ENCODE measurements at places on chromosomes 1 and 21.

DNA sequence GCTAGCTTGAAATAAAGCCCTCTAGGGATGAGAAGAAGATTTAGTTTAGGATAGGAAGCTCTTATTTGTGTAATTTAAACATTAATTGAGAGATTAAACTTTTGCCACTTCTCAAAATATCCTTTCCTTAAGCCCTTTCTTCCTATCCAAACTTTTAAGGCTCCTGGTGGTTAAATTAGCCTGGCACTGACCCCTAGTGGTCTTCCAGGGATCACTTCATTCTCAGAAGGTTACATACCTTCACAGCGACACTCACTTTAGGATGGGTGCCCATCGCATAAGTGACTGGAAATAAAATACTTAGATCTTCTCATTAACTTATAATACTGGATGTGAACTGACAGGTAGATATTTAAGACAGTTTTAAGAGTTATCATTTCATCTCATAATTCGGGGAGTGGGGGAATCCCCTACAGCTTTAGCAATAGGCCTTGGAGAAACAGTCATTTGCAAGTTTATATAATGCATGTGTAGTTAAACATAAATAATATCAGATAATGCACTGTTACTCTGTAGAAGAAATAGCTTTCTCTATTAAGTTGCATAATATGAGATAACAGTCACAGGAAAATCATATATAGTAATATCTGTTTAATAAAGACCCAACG, 7.4 kb downstream of the LHX9 start:
- peak; percentile 46 for DNase-seq

- no peak for DNase-seq
These were observed 166.8 kb downstream of the ZNF281 start for GRCh38 chr1:200243042-200243437.

- peak; percentile 12 for DNase-seq
These were observed 495 bp downstream of the PI4KB start for GRCh38 chr1:151326619-151327222.

- no peak for DNase-seq
These were observed 6.5 kb downstream of the URB1 start for GRCh38 chr21:32386195-32386870.

DNA sequence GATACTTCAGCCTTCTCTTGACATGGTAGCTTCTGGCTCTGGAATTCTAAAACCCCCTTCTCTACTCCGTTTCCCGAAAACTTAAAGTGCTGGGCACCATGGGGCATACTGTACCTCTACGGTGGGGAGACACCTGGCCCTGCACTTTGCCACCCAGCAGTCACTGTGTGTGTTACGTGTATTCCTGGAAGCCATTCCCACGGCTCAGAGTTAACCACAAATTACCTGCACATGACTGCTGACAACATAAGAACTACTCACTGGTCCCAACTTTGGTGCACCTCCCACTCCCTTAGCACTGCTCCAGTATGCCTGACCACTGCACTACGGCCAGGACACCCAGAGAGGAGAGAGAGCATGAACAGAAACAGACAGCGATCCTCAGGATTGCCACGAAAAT, 29.4 kb upstream of the TMPRSS2 start:
- no peak for DNase-seq

DNA sequence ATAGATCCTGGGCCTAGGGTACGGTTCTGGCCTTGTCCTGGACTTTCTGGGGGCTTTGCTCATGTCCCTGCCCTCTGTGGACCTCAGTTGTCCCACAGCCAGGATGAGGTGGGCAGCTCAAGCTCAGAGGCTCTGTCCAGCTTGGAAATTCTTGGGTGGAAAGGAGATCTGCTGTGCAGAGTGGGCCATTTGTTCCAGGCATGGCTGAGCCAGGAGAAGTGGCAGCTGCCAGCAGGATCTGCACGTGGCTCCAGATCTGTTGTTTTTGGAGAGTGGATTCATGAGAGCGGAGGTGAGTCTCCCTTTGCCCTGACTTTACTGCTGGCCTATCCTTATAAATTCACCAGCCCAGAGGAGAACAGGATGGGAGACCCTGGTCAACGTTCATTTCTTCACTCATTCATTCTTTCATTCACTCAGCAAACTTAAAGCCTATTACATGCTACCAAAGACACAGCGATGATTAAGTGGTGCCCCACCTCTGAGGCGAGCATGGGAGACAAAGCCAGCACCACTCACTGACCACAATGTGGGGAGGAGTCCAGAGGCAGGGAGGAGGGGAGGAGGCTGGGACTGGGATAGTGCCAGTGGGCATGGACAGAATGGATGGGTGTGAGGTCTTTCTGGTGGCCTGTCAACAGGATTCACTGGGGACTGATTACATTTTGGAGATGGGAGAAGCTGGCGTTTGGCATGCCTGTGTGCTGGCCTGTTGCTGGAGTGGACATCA, 205.1 kb downstream of the TRABD2B start:
- DNase-seq, result no peak

GRCh38 chr1:54017979-54018378, at the start of gene LDLRAD1:
TSS of gene LDLRAD1 (minus strand) at chr1:54018186. CDS start at chr1:54018112, 74 bp downstream.
- DNase-seq, result no peak

GRCh38 chr1:47491341-47491753, 53.5 kb downstream of the FOXD2 start:
- no peak for DNase-seq

DNA sequence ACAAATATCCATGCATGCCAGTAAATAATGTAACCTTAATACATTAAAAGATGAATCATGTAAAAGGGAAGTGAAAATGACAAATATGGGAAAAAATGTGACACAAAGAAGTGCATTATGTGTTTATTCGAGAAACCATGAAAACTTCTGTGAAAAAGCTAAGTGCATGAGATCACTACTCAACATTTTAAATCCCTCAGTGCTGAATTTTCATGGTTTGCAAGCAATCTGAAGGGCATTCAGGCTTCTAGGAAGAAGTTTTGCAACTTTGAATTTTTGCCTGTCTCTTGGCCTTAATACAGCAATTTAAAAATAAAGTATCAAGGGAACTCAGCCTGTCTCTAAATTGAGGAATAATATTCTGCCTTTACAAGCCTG, 78.2 kb downstream of the MAP3K7CL start:
- DNase-seq, result no peak

DNA sequence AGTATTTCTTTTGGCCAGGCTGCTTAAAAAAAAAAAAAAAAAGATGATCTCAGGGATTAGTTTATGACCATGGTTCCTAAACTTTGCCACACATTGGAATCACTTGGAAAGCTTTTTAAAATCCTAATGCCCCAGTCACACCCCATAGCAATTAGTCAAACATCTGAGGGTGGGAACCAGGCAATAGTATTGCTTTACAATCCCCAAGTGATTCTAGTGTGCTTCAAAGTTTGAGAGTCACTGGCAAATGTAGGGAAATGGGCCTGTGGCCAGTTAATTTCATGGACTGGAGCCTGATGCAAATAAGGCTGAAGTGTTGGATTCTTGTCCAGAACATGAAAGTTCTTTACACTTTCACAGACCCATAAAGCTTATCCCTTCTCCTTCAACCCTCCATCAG, 374.6 kb upstream of the ESRRG start:
- DNase-seq, result no peak

GRCh38 chr1:212596798-212597197, 11.8 kb upstream of the ATF3 start:
- no peak for DNase-seq

DNA sequence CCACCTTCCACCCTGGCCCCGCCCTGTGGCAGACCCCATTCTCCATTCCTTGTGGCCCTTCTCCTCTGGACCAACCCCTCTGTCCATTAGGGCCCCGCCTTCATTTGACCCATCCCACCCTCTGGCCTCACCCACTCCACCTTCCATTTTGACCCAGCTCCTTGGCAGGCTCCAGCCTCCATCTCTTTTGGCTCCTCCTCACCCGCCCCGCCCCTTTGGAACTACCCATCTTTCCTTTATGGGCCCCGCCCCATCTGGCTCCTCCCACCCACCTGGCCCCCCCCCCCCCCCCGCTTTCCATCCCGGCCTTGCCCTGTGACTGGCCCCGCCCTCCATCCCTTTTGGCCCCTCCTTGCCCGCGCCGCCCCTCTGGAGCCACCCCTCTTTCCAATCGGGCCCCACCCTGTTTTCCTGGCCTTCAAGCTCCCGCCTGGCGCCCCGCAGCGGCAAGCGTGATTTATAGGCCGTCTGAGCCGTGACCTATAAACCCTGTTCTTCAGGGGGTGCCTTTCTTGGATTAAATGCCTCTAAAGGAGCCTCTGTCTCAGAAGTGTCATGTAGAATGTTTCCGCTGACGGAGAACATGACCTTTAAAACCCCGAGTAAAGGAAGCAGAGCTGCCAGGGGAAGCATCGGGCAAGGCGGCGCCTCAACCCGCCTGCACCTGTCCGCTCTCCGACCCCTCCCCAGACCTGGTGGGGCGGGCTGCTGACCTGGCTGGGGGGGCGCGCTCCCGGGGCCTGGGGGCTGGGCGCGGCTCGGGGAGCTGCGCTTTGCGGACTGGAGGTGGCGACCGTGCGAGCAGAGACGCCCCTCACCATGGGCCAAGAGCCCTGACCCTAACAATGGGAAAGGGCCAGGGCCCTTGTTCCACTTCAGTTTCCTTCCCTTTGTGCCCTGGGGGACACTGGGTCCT, 178.0 kb downstream of the CAMTA1 start:
- DNase-seq, result no peak

DNA sequence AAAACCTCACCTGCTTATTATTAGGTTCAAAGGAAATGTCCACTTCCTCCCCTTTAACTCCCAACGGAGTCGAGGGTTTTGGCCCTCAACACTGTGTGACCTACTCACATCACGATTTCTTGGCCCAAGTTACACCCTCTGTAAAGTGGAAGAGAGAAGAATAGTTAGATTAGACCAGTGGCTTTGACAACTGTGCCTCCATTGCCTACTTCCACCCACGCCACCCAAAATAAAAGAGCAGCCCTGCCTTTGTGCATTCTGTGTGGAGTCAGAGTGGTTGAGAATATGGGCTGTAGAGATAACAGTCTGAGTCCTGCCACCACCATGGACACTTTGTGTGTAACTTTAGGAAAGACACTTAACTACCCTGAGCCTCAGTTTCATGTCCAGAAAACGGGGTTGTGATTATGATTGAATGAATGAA, 4.1 kb upstream of the HDGF start:
- DNase-seq, result no peak

- DNase-seq, result no peak
These were observed 36.5 kb downstream of the FOXJ3 start for GRCh38 chr1:42298520-42298919.

GRCh38 chr1:74197255-74197654, 721 bp downstream of the LRRIQ3 start:
- no peak for DNase-seq

GRCh38 chr1:228420968-228421826, 4.5 kb upstream of the TRIM17 start:
- no peak for DNase-seq

- DNase-seq, result no peak
These were observed 52.4 kb upstream of the BCL10 start for GRCh38 chr1:85328713-85329397.

- DNase-seq, result no peak
These were observed 44.8 kb downstream of the SYT2 start for GRCh38 chr1:202665417-202665816.

DNA sequence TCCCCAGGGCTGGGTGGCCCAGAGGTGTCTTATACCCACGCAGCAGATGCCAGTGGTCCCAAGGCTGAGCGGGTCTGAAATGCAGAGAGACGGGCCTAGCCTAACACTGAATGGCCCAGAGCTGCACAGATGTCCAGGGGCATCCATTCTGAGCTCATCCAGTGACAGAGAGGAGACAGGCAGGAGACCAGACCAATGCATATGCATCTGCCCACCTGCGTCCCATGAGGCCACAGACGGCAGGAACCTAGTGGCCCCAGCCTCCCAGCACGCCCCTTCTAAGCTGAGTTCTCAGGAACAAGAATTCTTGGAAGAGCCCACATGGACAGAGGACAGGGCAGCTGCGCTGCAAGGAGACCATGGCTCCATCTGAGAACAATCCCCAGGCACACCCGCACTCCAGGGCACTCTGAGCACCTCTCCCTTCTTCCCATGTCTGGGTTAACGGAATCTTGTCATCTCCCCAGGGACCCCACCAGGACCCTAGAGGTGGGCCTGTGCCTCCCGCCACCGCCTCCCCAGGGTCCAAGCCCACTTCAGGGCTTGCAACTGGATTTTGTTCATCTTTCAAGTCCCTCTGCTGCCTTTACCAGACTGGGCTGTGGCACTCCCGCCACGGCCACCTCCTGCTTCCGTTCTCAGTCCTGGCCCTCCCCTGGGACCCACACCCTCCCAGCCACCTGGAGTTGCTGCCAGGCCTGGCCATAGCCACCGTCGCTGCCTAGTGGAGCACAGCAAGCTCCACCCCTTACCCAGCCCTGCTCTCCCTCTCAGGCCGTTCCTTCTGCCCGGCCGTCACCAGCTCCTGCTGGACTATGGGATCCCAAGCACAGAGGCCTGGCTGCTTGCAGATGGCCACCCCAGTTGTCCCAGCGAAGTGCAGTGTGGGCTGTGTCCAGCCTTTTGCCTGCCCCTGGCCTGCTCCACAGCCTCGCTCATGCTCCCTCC, 3.3 kb downstream of the WNT3A start:
- DNase-seq, result no peak

- no peak for DNase-seq
These were observed 124.3 kb downstream of the CYYR1 start for GRCh38 chr21:26448751-26449150.

GRCh38 chr1:12618661-12618964, 603 bp upstream of the DHRS3 start:
- DNase-seq, result no peak

- no peak for DNase-seq
These were observed 688 bp downstream of the PTTG1IP start for GRCh38 chr21:44872649-44873355.

DNA sequence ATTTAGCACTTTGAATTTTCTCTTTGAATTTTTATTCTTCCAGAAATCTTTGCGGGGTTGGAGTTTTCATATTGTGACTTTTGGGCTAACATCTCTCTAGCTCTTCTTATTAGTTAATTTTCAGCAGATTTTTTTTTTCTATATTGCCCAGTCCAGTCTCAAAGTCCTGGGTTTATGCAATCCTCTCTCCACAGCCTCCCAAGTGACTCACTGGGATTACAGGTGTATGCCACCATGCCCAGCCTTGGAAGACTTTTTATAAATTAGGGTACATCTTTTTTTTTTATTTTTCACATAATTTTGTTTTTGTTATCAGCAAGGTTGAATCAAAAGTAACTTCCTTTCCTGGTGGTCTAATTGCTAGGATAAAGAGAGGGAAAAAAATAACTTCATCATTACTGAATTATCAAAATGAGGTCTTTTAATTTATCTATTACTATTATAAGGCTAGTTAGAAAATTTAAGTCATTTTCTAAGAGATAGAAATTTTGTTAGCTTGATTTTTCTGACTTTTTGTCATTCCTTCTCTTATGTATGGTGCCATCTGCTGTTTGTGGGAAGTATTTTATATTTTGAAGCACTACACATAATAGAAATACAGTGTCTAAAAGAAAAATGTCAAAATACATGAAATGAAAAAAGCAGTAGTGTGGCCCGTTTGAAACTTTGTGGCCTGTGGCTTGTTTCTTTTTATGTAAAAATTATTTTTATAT, 273.4 kb upstream of the CACYBP start:
- DNase-seq, result peak; percentile 17

DNA sequence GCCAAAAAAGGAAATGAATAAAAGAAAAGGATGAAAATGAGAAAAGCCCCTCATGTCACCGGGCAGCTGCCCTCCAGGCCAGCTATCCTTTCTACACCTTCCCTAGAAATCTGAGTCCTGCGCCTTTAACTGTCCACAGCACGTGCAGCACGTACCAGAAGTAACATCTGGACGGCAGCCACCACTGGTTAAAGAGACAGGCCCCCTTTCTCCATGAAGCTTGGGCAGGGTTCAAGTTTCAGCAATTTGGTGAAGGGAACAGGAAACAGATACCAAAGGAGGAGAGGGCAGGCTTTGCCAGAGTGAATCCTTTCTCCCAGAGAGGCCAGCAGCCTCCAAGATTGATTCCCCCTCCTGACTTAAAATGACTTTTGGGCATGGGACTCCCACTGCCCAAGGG, 3.6 kb upstream of the KIAA2013 start:
- no peak for DNase-seq

Measured in NCI-H1436 (cell line).